Activated CD4-positive, alpha-beta T cell treated with anti-CD3 and anti-CD28 coated beads, Interleukin-2, amount 10 ng/mL, durations not matched to agents 7 days and 5 days (primary cell): ENCODE measurements at places on chromosomes 3 and 15. TPM values are rescaled to one million over a fixed set of nuclear protein-coding genes. Genes with fewer than 3 reads are reported as not detected.

The CFAP161 gene
- not detected for total RNA-seq

The ZIC4 gene
- total RNA-seq = not detected

The RRP9 gene
- 24.3 TPM for total RNA-seq

The DNAJA4 gene
- 28.5 TPM for total RNA-seq

The TMC3 gene
- total RNA-seq = not detected

The IL16 gene
- 242 TPM for total RNA-seq

The BFSP2 gene
- 0.33 TPM for total RNA-seq

GRCh38 chr15:50234764-50235163 is 30.8 kb downstream of the HDC start:
- peaks cover 2% of the 10 kb centered on the region for H3K4me1 ChIP-seq
- H3K4me3 ChIP-seq = no peak overlapping the region
- peaks cover 16% of the 10 kb centered on the region for H3K36me3 ChIP-seq
- no peak for DNase-seq
- H3K27ac ChIP-seq = no peak overlapping the region

DNA sequence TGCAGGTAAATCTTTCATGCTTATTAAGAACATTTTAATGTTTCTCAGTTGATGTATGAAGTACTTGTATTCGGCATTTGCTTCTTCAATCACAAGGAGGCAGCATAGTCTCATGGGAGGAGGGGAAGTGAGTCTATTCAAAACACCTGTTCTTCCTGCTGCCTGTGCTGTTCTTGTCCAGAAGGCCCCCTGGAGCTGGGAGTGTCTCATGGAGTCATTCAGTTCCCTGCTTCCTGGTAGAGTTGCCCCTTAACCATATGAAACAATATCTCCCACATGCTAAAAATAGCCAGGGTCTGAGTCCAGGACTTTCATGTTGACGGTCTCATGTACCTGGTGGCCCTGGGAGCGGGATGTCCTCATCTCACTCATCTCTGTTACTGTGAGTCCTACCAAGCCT is 15.5 kb upstream of the PPP1R2 start:
- peak; percentile 68 for DNase-seq
- H3K27ac ChIP-seq = no peak overlapping the region
- no peaks in the 10 kb centered on the region for H3K27me3 ChIP-seq
- H3K4me3 ChIP-seq = no peak overlapping the region

DNA sequence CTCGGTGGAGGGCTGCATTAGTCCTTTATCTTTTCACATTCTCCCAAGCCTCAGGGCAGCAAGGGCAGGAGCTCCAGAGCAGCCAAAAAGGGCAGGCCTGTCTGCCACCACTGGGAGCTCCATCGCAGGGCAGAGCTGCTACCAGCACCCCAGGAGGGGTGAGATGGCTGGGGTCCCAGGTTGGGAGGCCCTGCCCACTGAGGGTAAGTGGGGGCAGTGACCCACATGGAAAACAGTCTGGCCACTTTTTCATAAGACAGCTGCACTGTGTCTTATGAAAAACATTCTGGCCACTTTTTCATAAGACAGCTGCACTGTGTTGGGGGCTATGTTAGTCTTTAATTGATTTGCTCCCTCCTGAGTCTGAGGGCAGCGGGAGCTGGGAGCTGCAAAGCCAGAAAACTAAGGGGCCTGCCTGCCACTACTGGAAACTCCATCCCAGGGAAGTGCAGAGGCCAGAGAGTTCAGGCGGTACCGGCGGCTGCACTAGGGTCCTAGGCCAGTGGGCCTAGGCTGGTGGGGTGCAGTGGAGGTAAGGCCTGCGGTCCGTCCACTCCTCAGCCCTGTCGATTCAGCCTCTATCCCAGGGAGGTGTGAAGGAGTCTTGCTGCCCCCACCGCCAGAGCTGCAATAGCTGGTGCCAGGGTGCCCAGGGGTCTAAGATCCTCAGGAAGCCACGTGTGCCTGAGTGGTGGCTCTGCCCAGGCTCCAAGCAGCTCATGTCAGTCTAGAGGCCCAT is 45.4 kb downstream of the TMCO5A start:
- no peak overlapping the region for H3K4me3 ChIP-seq
- H3K27ac ChIP-seq = no peak overlapping the region
- H3K4me1 ChIP-seq = no peaks in the 10 kb centered on the region
- H3K36me3 ChIP-seq = no peaks in the 10 kb centered on the region

DNA sequence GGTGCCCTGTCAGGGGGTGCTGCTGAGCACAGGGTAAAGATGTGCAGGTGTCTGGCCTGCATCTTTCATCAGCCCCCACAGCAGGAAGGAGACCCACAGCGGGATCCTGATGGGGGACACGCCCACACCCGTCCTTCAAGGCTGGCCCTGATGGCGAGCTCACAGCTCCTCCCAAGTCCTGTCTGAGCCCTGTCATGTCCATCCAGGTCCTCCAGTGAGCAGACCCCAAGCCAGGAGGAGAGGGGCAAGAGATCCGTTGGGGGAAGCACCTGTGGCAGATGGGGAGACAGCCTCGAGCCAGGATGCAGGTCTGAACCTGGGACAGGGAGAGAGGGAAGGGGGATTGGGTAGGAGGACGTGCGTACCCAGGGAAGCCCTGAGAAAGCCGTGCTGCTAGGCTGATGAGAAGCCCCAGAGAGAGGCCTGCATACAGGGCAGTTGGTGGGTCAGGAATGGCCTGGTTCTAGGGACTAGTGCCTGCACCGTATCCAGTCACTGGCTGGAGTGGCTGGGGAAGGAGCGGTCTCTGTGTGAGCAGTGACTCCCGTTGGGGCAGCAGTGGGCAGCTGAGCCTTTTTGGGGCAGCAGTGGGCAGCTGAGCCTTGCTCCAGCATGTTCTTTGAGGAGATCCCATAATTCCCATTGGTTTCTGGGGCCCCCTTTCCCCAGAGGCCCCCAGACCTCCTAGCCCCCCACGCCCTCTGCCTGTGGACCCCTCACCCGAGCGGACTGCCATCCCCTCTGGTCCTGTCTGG is 133.3 kb upstream of the MEF2A start:
- DNase-seq = no peak
- H3K4me3 ChIP-seq = no peak overlapping the region
- no peaks in the 10 kb centered on the region for H3K27me3 ChIP-seq
- H3K27ac ChIP-seq = no peak overlapping the region
- peaks cover 15% of the 10 kb centered on the region for H3K4me1 ChIP-seq
- H3K36me3 ChIP-seq = no peaks in the 10 kb centered on the region

GRCh38 chr3:72058493-72059081 is 273.6 kb upstream of the PROK2 start:
- H3K27ac ChIP-seq = no peak overlapping the region
- no peaks in the 10 kb centered on the region for H3K36me3 ChIP-seq
- no peaks in the 10 kb centered on the region for H3K4me1 ChIP-seq
- H3K27me3 ChIP-seq = no peaks in the 10 kb centered on the region
- no peak overlapping the region for H3K4me3 ChIP-seq

- H3K4me1 ChIP-seq = peaks cover 7% of the 10 kb centered on the region
- H3K27ac ChIP-seq = no peak overlapping the region
- no peaks in the 10 kb centered on the region for H3K36me3 ChIP-seq
- no peak for DNase-seq
- H3K4me3 ChIP-seq = no peak overlapping the region
- peaks cover 56% of the 10 kb centered on the region for H3K27me3 ChIP-seq
Observed at GRCh38 chr3:129971351-129972052, 3.0 kb upstream of the TRH start.

DNA sequence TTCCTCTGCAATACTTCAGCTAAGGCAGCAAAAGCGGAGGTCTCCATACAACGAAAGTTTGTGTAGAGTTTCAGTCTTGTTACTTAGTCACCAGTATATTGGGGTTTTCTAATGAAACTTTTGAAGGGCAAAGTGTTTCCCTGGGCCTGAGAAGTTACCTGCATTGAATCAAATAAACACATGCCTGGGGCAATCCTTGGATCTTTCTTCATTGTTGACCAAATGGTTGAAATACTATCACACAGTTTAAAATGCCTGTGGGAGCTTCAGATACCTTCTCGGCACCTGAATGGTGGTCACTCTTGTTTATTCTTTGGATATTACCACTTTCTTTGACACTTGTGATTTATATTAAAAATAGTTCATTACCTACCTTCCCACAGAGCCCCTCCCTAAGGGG is 988 bp upstream of the CHSY1 start:
- no peaks in the 10 kb centered on the region for H3K27me3 ChIP-seq
- peaks cover 14% of the 10 kb centered on the region for H3K36me3 ChIP-seq
- no peak for DNase-seq
- peak overlapping the region; percentile 89 for H3K4me3 ChIP-seq
- peaks cover 64% of the 10 kb centered on the region for H3K4me1 ChIP-seq

GRCh38 chr3:195577645-195578177 is 6.0 kb downstream of the APOD start:
- no peak overlapping the region for H3K4me3 ChIP-seq
- no peaks in the 10 kb centered on the region for H3K36me3 ChIP-seq
- no peak for DNase-seq
- H3K27ac ChIP-seq = no peak overlapping the region

GRCh38 chr15:55552926-55553325 is 35.2 kb downstream of the PYGO1 start:
- DNase-seq = no peak
- no peak overlapping the region for H3K4me3 ChIP-seq
- no peaks in the 10 kb centered on the region for H3K4me1 ChIP-seq
- H3K36me3 ChIP-seq = no peaks in the 10 kb centered on the region
- H3K27me3 ChIP-seq = peaks cover 5% of the 10 kb centered on the region

- H3K36me3 ChIP-seq = no peaks in the 10 kb centered on the region
- no peak overlapping the region for H3K4me3 ChIP-seq
- no peak for DNase-seq
- no peaks in the 10 kb centered on the region for H3K4me1 ChIP-seq
- H3K27me3 ChIP-seq = peaks cover 26% of the 10 kb centered on the region
Observed at GRCh38 chr3:159904455-159904854, 84.2 kb upstream of the IL12A start.

DNA sequence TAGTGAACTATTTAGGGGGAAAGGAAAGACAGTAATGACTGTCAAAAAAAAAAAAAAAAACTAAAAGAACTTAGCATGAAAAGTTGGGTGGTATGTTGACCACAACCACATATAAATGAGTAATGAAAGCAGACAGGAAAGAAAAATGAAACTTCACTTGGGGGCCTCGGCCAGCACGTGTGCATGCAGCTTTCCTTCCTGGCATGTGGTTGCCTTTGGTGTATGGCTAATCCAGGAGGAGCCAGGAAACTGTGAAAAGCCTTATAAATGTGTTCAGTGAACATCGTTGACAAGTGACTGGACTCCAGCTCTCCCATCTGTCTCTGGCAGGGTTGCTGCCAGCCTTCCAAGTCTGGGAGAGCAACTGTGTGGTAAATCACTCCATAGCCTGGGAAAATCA is 195.1 kb downstream of the DTWD1 start:
- no peak overlapping the region for H3K27ac ChIP-seq
- no peak for DNase-seq
- H3K4me3 ChIP-seq = no peak overlapping the region
- H3K27me3 ChIP-seq = peaks cover 2% of the 10 kb centered on the region

GRCh38 chr15:38627689-38628277 is 63.2 kb upstream of the RASGRP1 start:
- H3K4me1 ChIP-seq = peaks cover 53% of the 10 kb centered on the region
- no peak overlapping the region for H3K27ac ChIP-seq
- H3K27me3 ChIP-seq = no peaks in the 10 kb centered on the region
- H3K36me3 ChIP-seq = peaks cover 12% of the 10 kb centered on the region
- H3K4me3 ChIP-seq = no peak overlapping the region

DNA sequence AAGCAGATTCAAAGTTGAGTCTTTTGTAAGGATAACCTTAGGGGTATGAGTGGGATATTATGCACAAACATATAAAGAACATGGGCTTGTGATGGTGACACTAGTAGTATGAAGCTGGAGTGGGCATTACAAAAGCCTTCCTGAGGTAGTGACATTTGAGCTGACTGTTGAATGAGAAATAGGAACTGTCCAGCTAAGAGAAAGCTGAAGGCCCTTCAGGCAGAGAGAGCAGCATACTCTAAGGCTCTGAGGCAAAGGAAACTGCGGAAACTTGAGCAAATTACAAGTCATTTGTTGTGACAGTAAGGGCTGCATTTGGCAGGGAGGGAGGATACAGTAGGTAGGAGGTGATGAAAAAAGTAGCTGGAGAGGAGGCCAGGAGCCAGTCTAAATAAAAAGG is 190.7 kb upstream of the CD96 start:
- H3K27ac ChIP-seq = no peak overlapping the region
- H3K36me3 ChIP-seq = no peaks in the 10 kb centered on the region
- H3K27me3 ChIP-seq = peaks cover under 1% of the 10 kb centered on the region

- no peak for DNase-seq
- H3K27ac ChIP-seq = no peak overlapping the region
- H3K4me1 ChIP-seq = no peaks in the 10 kb centered on the region
Observed at GRCh38 chr3:66713921-66714320, 213.1 kb upstream of the LRIG1 start.

- H3K27ac ChIP-seq = no peak overlapping the region
- no peak for DNase-seq
- peaks cover 44% of the 10 kb centered on the region for H3K27me3 ChIP-seq
- H3K4me1 ChIP-seq = no peaks in the 10 kb centered on the region
Observed at GRCh38 chr3:57152151-57153143, 12.7 kb downstream of the IL17RD start.

DNA sequence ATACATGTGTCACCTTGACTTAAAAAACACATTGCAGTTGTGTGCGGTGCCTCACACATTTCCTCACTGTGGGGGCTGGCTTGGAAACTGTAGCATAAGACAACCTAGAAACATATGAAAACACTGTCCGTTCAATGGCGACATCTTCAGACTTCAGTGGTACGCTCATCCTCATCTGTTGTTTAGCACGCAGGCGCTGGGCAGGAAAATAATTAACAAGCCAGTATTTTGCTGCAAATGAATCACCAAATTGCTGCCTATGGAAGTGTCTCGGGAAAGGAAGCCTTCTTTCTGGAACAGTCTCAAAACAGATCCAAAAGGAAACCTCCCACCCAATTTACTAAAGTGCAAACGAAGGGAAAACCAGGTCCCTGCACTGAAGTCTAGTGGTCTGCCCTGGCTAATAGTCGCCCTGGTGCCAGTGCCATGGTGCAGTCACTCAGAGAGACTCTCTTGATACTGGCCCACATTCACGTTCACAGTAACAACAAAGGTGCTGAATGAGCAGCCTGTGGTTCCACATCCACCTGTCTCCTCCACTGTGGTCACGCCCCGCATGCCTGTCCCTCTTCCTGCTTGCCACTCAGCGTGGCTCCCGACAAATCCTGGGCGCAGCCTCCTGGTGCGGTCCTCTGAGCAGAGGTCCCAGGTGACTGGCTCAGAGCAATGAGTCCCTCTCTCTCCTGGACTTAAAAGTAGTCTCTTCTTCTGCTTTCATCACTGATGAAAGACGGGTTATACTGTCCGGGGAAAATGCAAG is 35.6 kb upstream of the MUC13 start:
- no peaks in the 10 kb centered on the region for H3K27me3 ChIP-seq
- no peak overlapping the region for H3K27ac ChIP-seq
- H3K4me1 ChIP-seq = peaks cover 21% of the 10 kb centered on the region
- peaks cover 32% of the 10 kb centered on the region for H3K36me3 ChIP-seq
- no peak overlapping the region for H3K4me3 ChIP-seq

GRCh38 chr3:147775816-147776530 is 366.8 kb downstream of the ZIC1 start:
- H3K27me3 ChIP-seq = no peaks in the 10 kb centered on the region
- H3K4me3 ChIP-seq = no peak overlapping the region
- H3K36me3 ChIP-seq = no peaks in the 10 kb centered on the region
- no peak overlapping the region for H3K27ac ChIP-seq
- H3K4me1 ChIP-seq = no peaks in the 10 kb centered on the region
- no peak for DNase-seq
